Cortex of kidney (tissue), 1 donor: ENCODE measurements at places on chromosomes 2 and 18.

GRCh38 chr2:148814143-148814859 is 60.7 kb upstream of the KIF5C start:
- DNase-seq, result no peak

GRCh38 chr2:147665105-147665504 is 179.7 kb upstream of the ACVR2A start:
- DNase-seq, result no peak

GRCh38 chr2:31568585-31569201 is 12.0 kb downstream of the SRD5A2 start:
- no peak for DNase-seq

DNA sequence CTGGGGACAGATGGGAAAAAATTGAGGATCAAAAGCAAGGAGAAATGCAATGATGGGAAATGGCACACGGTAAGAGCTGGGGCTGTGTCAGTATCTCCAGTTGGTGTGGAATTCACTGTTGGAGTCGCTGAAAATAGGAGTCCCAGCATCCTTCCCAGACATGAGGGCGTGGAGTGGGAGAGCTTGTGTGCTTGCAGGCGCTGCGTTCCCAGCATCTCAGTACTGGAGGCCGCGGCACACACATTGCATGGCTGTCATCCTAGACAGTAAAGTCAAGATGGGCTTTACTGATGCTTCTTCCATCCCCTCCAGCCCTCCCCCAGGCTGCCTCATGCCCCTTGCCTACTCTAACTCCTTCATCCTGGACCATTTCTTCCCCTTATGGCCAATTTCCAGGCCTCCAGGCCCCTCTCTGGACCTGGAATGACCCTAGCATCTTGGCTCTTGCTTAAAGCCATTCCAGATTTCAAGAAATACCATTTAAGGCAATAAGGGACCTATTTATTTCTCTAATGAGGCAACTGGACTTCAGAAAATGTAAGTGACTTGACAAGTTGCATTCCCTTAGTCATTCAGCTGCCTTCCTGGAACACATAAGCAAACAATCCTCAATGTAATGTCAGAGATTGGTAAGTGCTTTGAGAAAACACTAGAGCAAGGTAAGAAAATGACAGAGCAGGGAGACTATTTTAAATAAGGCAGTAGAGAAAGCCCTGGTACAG is 70.5 kb upstream of the TTC39C start:
- no peak for DNase-seq

DNA sequence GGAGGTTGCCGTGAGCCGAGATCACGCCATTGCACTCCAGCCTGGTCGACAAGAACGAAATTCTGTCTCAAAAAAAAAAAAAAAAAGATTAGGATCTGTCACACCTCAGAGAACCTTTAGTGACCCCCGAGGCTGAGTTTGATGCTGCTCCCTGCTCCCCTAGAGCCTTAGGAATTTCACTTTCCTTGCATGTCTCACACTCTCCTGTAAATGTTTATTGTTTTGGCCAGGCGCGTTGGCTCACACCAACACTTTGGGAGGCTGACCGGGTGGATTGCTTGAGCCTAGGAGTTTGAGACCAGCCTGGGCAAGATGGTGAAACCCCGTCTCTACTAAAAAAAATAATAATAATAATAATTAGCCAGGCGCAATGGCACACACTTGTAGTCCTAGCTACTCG is 31.5 kb downstream of the SRSF7 start:
- no peak for DNase-seq

- no peak for DNase-seq
Measured at GRCh38 chr2:121502246-121502645, 28.4 kb upstream of the RNU4ATAC start.

DNA sequence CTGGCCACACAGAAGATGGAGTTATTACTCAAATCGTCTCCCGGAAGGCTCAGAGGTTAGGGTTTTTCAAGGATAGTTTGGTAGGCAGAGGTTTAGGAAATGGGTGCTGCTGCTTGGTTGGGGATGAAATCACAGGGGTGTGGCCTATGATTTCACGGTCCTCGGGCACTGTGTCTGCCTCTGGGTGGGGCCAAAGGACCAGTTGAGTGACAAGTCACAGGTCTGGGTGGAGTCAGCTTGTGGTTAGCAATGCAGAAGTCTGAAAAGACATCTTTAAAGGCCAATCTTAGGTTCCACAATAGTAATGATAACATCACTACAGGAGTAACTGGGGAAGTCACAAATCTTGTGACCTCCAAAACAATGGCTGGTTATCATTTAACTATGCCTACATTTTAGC is 387.8 kb downstream of the ZNF521 start:
- DNase-seq, result no peak

DNA sequence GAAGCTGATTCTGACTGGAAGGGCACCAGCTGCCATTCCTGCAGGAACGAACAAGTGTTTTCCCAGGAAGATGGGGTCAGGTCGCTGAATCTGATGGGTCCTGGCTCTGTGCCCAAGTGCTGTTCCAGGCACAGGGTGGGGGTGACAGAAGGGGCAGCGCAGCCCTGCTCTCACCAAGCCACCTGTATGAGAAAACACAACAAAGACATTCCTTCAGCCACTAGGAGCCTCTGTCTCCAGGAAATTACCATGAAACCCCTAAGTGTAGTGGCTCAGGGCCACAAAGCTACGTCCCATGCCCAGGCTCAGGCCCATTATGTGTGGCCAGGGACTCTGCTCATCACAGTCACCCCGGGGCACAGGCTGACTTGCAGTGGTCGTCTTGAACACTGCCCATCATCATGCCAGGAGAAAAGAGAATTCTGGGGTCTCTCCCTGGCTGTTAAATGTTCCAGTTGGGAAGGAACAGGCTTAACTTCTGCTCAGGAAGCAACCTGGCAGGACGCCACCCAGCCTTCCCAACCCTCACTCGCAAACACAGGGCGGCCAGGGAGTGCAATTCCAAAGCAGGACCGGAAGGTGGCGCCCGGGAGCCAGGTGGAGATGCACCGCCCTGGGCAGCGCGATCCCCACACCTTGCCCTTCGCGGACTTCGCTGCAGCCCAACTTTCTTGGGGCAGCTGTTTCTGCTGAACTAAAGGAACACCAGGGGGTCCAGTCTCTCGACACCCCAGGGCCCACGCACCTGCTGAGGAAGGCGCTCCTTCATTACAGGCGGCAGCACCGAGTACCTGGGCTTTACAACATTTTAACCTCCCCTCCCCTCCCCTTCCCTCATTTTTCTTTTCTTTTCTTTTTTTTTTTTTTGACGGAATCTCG is 11.0 kb upstream of the SFTPB start:
- no peak for DNase-seq

DNA sequence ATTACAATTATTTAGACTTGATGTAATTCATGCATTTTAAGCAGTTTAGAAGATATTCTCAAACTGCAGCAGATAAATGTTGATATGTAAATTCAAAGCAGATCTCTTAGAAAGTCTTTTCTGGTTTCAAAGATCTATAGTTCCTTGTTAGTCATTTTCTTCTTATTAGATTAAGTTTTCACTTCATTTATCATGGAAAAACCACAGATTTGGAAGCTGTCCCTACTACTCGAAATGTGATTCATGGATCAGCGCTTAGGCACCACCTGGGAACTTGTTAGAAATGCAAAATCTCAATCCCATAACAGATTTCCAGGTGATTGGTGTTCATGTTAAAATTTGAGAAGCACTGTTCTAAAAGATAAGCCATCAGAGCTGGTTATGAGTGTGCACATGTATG is 92.8 kb upstream of the CDH2 start:
- DNase-seq, result no peak

DNA sequence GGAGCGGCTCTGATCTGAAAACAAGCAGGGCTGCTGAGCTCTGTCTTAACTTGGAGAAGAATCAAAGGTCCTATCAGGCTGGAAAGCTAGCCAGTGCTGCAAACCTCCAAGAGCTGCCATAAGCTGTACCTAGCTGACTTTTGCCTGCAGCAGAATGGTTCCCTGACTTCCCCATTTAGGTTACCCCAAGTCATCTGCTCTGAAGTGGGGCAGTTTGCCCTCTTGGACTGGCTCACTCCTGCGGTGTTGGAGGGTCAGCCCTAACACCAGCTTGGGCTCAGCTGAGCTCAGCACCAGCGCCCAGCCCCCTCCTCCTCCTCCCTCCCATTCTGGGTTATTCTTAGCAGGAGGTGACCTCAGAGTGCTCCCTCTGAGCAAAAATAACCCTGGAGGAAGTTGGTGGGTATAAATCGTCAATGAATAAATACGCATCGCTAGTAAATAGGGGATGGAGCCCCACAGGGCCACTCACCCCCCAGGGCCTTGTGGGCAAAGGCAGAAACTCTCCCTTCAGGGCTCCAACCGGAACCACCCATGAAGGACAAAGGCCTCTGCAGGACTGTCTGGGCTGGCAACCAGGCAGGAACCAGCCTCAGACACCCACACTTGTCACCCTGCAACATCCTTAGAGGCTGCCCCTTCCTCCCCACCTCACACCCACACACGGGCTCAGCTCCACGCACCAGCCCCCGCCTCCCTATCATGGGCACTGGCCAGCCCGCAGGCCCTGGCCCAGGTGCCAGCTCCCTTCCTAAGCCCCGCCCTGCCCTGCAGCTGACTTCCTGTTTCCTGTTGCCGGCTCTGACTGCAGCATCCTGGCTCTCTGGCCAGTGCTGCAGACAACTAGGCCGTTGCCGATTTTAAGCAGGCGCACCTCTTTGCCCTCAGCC is 46.9 kb downstream of the DNMT3A start:
- no peak for DNase-seq

DNA sequence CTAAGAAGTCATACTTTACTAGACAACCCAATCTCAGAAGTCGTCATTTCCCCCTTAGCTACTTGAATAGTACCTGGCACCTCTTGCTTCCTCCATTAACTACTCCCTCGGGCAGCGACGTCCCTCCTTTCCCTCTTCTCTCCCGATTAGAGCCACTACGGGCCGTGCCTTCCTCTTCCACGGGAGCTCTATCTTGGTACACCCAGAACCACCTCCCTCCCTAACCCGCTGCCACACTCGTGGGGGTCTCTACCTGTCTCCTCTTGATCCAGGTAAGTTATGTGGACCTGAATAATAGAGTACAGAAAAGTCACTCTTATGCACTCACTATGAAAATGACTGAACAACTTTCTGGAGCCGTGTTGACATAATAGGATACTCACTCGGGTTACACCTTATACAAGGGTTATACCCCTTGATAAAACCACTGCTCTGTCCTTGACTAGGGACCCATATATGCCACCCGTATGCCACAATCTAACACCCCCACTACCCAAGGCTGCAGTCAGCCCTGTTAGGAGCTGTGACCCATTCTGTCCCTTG is 595 bp upstream of the HDHD2 start:
- no peak for DNase-seq

DNA sequence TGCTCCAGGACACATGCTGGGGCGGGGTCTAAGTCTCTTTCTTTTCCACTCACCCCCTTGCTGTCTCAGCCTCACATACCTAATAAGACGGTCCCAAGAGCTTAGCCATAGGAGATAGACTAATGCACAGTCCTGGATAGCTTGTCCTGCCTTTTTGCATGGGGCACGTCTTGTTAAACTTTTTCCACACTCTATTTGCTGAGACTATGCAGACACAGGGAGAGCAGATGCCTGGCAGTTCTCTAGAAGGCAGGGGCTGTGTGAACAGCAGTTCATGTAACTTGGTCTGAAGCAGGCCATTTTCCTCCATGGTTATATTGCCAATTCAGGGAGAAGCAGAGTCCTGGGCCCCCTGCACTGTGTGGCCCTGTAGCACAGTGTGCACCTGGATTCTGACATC is 142.1 kb downstream of the SEPTIN10 start:
- no peak for DNase-seq

- no peak for DNase-seq
Measured at GRCh38 chr2:11552260-11552638, 18.4 kb downstream of the GREB1 start.

DNA sequence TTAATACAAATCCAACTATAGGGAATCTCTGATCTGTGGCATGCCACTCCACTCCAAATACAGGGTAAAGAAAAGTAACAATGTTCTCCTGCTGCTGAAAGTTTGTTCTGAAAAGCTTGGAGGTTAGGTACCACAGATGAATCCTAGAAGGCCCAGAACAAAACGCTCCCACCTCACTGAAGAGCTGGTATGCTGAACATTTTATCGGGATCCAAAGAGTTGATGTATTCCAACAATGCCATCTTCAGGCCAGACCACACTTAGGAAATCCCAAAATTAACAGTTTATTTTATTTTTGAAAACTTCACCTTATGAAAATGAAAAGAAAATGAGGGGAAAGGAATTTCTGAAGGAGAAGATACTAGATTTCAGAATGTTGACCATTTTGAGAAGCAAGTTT is 145.1 kb upstream of the CDH19 start:
- DNase-seq, result no peak

DNA sequence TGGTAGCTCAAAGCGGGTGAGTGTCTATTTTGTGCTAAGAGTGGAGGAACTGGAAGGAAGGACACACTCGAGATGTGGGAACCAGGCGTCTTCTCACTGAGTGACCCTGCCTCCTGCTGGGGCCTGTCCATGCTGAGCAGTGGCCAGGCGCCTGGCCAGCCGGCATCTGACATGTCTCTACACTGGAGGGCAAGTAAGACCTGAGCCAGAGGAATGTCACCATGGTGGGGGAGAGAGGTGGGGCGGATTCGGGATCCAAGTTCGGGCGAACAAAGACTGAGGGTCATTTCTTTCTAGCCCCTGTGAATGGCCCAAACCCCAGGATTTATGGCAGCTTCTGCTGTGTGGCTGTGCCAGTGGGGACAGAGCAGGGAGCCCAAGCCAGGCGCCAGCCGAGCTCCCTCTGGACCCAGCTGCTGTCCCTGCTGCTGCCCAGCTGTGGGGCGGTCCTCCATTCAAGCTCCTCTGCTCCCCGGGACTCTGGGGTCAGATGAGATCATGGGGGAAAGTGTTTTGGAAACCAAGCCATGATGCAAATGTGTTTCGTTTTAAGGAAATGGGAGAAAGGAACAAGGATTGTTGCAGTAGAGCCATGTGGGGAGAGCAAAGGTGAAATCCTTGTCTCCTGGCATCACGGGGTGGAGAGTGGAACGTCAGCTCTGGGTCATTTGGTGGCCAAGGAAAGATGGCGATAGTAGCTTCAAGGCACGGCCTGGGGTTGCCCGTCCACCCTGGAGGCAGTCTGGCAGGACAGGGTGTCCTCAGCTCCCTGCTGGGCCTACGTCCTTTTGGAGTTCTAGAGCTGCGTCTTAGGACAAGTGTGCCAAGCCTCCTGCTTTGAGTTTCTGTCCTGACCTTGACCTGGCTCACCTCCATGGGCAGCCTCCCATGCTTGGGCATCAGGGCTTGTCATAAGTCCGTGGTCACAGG is 8.1 kb downstream of the ACKR3 start:
- no peak for DNase-seq

DNA sequence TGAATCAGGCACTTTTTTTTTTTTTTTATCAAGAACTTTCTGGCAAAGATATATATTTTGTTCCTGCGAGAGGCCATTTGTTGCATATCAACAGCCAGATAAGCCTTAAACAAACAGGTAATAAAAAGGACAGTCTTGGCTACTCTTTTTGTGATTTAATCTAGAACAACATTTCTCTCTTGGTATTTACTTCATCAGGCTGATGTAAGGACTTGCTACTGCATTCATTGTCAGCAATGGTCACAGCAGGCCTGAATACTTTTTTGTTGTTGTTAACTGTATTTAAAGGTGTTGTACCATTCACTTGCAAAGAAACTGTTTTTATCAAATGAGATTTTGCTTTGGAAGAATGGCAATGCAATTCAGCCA is 683.8 kb downstream of the IRS1 start:
- no peak for DNase-seq

- DNase-seq, result no peak
Measured at GRCh38 chr2:143284087-143284675, 155.0 kb downstream of the ARHGAP15 start.
